Right kidney (tissue), 9 donors: ENCODE measurements at places on chromosomes 11 and 22.

GRCh38 chr22:30265823-30266444 lies 717 bp downstream of the OSM start:
- DNase-seq, result no peak

DNA sequence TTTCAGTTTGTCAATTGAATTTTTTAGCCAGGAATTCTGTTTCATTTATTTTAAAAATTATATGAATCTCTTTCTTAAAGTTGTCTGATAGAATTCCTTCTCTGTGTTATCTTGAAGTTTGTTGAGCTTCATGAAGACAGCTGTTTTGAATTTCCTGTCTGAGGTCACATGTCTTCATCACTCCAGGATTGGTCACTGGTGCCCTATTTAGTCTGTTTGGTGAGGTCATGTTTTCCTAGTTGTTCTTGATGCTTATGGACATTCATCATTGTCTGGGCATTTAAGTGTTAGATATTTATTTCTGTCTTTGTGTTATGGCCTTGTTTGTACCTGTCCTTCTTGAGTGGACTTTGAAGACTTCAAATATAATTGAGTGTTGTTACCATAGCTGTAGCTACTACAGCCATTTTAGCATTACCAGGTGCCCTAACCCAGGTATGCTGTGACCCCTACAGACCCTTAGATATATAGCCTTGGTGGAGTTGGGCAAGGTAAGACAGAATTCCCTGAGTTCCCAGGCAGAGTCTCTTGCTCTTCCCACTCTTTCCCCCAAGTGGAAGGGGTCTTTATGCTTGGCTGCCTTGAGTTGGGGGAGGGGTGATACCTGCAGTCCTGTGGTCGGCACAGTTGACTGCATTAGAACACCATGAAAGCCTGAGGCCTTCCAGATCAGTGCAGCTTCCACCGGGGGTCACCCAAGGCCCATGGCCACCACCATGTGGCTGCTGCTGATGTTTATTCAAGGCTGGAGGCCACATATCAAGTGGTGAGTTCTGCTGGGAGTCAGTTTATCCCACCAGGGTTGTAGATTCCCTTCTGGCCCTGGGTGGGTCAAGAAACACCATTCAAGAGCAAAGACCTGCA lies 229.6 kb downstream of the DYNC2H1 start:
- DNase-seq, result no peak

DNA sequence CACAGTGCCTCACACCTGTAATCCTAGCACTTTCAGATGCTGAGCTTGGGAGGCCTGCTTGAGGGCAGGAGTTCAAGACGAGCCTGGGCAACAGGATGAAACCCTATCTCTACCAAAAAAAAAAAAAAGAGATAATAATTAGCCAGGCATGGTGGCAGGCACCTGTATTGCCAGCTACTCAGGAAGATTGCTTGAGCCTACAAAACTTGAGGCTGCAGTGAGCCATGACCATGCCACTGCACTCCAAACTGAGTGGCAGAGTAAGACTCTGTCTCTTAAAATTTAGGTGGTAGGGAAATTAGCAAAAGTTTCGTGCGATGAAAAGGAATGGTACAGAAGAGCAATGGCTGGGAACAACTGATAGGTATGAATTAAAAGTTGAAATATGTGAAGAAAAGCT lies 18.0 kb downstream of the ST13 start:
- DNase-seq, result no peak

- no peak for DNase-seq
Measured at GRCh38 chr11:56748597-56748996, at the start of gene OR9G4. OR9G4 (minus strand) TSS chr11:56748697; CDS start chr11:56743766, 4,931 bp downstream.

DNA sequence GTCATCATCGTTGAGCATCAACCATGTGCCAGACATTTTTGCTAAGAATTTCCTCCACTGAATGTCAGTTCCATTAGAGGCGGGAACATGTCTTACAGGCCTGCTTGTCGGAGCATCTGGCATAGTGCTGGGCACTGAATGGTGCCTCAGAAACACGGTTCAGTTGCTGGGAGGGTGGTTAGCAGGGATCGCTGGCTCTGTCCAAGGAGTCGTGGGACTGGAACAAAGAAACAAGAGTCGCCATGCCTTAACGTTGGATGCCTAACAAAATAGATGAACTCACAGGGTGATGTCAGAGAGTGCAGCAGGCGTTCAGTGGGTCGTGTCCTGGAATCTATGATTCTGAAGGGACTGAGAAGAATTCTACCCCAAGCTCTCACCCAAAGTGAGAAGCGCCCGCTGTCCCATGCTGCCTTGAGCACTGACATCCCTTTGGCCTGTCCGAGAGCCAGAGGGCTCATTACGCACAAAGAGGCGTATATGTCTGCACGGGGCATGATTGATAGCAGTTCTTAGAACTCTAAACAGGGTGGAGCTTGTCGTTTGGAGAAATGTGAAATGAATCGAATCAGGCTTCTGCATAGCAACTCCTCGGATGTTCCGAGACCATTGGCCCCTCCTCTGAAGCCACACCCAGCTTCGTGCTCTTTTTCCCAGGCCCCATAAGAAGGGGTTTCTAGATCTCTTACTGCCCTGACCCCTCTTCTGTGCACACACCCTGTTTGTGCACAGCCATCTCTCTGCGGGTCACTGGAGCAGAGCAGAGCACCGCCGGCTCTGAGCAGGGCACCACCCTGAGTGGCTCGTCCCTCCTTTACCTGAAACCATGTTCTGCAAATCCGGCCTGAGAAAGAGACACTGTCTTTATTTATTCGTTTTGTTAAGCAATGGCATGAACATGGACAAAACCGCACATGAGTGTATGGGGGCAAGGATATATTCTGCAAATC lies 113.1 kb upstream of the B3GAT1 start:
- no peak for DNase-seq

GRCh38 chr11:78654071-78654470 lies 79.4 kb upstream of the NARS2 start:
- DNase-seq, result no peak

- DNase-seq, result no peak
Measured at GRCh38 chr22:17232406-17232805, 13.2 kb upstream of the ADA2 start.

DNA sequence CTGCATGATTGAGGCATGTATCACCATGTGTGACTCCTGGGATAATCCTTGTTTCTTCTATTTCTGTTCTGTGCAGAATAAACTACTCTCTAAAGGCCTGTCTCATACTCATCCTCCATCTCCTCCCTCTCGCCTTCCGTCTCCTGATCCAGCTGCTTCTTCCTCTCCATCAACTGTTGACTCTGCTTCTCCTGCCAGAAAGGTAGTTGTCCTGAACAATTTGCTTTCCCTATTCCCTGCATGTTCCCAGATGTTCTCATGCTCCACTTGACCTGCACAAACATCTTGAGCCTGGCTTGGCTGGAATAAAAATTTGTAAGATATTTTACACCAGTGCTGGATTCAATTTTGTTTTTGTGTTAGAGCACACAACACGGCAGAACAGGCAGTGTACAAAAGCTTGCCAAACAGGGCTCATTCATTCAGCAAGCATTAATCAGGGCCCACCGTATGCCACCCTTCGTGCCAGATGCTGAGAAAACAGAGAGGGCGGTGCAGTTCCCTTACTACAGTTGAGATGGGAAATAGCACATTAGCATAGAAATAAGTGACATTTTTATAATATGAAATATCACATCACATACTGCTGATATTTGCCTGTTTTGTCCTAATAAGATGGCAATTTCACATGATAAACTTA lies 133.3 kb upstream of the PARVA start:
- DNase-seq, result no peak

DNA sequence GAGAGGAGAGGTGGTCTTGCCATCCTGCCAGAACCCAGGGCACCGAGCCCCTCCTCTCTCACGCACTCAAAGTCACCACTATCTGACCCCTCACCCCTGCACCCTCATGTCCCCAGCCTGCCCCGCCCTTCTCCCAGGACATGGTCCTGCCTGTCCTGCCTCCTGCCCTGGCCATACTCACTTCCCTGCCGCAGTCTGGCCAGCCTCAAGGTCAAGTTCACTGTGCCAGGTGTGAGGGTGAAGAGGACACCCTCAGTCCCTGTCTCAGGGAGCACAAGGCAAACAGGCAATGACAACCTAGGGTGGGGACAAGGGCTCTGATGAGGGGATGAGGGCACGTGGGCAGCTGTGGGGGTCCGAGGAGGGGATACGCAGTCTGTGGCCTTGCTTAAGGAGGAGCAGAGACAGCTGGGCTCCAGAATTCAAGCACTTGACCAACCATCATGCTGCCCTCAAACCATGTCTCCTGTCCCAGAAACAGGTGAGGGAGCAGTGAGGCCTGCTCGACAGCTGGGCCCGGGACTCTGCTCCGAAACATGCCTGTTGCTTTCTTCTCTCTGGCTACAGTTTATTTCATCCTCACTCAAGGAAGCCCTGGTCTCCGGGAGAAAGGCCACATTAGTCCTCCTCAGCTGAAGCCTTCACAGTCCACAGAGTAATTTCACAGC lies 36.6 kb downstream of the PDGFB start:
- DNase-seq, result no peak

DNA sequence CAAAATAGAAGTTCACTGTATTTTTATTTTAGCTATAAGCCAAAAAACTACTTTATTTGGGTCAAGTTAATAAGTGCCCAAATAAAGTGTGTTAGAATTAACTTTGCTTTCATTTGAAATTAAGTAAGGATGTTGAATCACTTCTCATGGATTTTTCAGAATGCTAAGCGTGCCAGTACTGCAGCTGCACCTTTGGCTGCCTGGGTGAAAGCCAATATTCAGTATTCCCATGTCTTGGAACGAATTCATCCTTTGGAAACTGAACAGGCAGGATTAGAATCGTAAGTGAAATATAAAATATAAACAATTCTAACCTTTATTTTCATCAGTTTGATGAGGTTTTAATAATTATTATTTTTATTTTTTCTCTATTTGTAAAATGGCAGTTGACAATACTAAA lies 113.6 kb downstream of the DYNC2H1 start:
- no peak for DNase-seq

DNA sequence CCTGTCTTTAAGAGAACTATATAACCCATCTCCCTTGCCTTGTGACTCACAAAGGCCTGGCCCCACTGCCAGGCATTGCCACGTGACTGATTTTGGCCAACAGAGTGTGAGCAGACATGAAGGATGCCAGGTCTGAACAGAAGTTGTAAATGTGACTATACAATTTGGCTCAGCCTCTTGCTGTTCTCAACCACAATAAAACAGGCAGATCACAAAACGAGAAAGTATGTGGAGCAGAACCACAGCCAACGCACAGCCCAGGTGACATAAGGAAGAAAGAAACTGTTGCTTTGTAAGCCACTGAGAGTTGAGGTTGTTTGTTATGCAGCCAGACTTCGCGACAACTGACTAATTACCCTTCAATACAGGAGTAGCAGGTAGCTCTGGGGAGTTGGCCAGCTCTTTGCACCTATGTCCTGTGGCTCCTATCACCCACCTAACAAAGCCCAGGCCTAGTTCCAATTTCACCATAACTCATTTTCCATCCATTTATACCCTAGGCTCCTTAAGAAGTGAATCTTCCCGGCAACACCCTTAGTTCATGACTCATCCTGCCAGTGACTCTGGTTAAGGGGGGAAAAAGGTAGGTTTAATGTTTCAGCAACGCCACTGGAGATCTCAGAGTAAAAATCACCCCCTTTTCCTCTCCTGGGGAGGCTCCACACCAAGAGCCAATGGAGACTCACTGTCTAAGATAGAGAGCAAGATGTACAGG lies 53.7 kb downstream of the GALNT18 start:
- DNase-seq, result no peak

GRCh38 chr22:35258191-35258988 lies 1.1 kb downstream of the HMGXB4 start:
- no peak for DNase-seq

DNA sequence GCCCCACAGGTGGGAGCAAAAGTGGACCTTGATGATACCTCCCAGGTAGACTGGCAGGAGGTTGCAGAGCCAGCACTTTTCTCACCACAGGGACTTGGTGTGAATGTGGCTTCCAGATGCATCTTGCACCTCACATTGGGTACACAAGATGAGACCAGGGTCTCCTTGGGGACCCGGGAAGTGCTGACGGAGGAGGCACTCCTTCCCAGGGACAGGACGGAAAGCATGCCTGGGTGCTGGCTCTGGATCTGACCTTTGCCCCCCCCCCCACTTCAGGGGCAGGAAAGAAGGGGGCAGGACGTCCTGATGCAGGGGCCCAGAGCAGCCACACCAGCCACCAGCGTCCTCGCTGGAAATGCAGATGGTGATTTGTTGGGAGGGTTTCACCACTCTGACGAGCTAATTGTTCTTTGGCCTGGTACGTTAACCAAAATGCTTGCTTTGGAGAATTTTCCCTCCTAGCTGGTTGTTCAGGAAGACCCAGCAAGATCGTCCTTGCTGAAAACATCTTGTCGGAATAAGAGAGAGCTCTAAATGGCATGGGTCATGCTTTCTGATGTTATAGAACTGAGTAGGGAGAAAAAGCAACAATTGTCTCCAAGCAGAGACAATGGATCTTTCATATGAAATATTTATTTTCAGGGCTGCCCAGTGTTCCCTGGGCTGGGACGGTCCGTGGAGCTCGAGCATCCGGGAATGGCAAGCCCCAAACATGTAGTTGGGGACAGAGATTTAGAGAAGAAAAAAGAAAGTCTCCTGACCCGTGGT lies 74.4 kb upstream of the PPARA start:
- no peak for DNase-seq

DNA sequence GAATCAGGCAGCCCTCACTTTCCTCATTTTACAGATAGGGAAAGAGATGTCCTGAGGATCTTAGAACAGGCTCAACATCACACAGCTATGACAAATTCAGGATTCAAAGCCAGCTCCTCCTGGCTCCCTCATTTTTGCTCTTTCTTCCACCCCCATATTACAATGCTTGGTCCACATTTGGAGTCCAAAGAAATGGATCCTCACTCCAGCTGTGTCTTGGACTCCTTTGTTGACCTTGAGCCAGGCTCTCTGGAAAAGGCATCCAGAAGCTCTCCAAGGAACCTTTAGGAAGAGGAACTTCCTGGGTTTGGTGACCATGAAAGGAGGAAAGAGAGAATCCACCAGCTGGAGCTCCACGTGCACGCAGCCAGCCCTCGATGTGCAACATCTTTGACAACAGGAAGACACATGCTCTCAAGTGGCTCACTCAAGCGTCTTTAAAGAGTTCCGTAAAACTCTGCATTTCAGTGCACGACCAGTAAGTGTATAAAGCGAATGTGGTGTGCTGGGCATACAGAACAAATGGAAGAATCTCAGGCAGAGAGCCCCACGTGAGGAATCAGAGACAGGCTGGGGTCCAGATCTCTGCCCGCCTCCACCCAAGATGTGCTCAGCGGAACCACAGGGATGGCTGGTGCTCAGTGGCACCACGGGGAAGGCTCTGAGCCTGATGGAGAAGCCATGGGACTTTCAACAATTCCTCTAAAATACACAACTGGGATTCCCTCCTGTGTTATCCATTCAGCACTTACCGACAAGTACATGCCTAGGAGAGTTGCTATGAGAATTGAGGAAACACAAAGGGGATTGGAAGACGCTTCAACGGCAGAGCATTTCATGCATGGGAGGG lies 48.4 kb downstream of the ISX start:
- DNase-seq, result no peak

- DNase-seq, result no peak
Measured at GRCh38 chr22:19057539-19057938, 64.7 kb downstream of the DGCR2 start.

DNA sequence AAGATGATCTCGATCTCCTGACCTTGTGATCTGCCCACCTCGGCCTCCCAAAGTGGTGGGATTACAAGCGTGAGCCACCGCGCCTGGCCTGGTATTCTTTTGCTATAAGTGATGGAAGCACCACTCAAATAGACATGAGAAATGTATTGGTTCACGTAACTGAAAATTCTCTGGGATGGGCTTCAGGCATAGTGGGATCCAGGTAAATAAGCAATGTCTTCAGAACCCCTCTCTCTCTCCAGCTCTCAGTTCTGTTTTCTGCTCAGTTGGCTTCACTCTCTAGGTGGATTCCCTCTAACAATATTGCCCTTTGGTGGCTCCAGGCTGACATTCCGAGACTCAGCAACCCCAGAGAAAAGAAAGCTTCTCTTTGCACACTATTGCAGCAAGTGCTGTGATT lies 889 bp upstream of the LHFPL7 start:
- no peak for DNase-seq
